NCI-H1105 treated with DMSO at 0.1 percent for 48 hours (cell line): ENCODE measurements at places on chromosomes 7 and 10.
A peak's percentile ranks its signal among the peaks of the same experiment; 100 is the strongest.

GRCh38 chr10:31381766-31382316 is 62.8 kb downstream of the ZEB1 start:
- no peak for DNase-seq

DNA sequence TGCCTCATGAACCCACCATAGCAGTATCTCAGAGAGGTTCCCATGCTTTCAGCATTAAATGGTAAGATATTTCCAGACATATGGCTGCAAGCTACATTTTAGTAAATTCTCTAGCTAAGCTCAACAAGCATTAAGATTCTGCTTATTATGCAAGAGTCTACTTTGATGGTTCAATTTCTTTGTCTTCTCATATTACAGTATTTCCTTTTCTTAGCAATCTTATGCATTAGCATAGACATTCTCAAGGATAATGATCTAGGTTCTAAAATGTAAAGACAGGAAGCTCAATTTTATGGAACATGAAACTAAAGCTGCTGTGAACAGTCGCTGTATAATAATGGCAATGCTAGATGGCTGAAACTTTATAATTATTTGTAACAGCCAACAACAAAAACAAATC is 39.2 kb downstream of the MEOX2 start:
- DNase-seq = no peak

DNA sequence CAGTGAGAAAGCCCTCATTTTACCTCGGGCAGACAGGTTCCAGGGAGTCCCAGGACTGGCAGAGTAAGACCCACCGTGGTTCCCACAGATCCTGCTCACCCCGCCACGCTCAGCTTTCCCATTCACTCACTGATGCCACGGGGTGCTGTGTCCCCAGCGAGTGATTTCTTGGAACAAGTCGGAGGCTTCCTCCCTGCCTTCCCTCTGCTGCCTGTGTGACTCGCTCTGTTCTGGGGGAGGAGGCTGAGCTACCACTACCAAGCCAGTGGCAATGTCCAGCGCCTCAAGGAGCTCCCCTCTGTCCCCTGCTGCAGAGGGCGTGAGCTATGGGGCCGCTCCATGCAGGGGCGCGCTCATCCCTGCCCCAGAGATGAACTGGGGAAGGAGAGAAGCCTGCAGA is 12.6 kb downstream of the IL15RA start:
- no peak for DNase-seq

DNA sequence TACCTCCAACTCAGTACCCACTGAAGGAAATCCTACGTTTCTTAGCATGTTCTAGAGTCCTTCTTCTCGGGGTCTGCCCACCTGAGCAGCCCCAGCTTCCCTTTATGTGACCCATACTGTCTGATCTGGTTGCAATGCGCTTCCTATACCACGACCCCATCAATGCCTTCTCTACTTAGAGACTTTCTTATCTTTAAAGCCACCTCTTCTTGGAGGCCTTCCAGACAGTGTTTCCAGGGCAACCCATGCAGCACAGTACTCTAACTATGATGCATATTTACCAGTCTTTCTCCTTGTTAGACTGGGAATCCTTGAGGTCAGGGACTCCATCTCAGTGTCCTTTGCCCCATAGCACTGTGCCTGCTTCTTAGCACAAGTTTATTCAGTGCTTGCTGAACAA is 54.5 kb upstream of the SLF2 start:
- no peak for DNase-seq

- DNase-seq = no peak
Measured at GRCh38 chr7:48035967-48036478, 680 bp downstream of the C7orf57 start.

DNA sequence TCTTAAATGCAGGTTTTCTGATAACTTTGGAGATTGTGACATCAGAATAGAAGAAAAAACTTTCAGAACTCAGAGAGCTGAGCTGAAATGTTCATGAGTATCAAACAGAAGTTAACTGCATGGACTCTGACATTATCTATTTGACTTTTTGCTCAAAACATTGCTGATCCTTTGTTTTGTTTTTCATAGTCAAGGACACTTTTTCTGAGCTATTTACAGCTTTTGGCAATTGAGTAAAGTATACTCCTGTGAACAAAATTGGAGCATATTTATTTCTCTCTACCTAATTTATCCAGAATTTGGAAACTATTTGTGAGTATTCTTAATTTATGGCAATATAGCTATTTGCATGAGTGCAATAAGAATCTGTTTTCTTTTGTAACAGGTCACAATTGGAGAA is 11.1 kb downstream of the KCP start:
- no peak for DNase-seq

DNA sequence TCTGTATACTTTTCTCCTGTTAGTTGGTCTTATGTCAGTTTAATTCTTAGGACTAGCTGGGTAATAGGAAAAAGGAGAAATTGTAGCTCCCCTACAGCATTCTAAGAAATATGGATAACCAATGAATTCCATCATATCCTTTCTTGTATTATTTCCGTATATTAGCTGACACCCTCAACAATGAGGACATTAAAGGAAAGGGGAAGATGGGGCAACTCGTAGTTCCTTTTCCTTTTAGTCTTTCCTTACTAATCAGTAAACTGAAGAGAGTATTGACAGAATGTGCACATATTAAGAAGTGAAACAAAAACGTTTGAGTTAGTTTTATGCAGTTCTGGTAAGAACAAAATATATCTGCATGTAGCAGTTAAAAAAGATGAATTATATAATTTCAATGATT is 35.1 kb upstream of the C10orf67 start:
- no peak for DNase-seq

GRCh38 chr7:21947946-21948345 is 2.2 kb upstream of the CDCA7L start:
- no peak for DNase-seq

DNA sequence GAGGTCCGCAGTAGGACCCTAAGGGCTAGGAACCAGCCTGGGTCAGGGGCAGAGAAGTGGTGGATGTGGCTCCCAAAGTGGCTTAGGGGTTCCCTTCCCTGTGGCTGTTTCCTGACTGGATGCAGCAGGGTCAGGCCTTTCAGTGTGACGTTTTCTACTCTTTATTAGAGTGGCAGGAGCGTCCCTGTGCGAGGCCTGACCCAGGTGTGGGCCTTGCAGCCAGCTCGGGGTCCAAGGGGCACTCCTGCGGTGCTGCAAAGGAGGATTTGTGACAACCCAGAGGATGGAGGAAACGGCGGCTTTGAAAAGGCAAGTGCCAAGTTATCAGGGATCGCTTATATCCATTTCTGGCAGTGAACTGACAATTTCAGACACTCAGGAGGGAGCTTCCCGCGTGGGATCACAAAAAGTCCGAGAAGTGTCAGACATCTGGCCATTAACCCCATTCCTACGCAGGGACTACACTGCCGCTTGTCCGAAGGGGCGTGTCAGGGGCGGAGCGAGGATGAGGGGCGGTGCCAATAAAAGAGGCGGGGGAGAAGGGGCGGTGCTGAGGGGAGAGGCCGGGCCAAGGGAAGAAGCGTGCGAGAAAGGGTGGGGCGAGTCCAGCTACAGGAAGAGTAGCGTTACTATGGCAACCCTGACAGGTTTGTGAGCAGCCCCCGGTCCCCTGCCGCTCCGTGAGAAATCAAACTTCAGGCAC is 98.8 kb upstream of the ZNF722 start:
- peak; percentile 64 for DNase-seq

- no peak for DNase-seq
Measured at GRCh38 chr7:141156407-141156806, 82.5 kb downstream of the TMEM178B start.

GRCh38 chr7:156999958-157000726 is 10.3 kb downstream of the MNX1 start:
- peak; percentile 18 for DNase-seq

- DNase-seq = no peak
Measured at GRCh38 chr10:116708391-116708821, 34.0 kb downstream of the HSPA12A start.

- no peak for DNase-seq
Measured at GRCh38 chr10:16519908-16520861, 1.5 kb downstream of the C1QL3 start.

DNA sequence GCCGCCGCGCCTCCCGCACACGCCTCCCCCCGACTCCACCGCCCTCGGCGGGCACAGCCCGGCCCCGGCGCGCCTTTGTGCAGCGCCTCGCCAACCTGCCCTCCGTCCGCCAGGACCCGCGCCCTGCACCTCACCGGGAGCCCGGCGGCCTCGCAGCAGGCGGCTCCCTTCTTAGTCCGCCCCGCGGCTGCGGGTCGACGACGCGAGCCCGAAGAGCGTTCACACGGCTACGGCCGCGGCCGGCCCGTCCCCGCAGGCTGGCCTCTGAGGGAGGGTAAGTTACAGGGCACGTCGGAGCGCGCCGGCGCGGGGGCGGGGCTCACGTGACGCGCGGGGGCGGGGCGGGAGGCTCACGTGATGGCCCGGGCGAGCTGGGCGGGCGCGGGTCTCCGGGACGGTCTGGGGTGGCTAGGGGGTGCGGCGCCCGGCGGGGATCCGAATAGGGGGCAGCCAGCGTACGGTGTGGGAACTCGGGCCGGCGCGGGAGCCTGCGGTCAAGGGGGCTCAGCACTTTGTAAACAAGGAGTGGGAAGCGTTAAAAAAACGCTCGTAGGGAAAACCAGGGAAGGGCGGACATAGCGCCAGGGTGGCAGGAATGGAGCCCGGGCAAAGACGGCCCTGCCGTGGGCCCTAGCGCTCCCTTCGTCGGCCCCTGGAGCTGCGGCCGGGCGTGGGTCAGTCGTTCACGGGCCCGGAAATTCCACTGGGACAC is at the start of gene ARHGAP12:
TSS of gene ARHGAP12 (minus strand) at position 283 of the 712 bp plus-strand sequence. CDS start 19,976 bp downstream, outside the sequence.
- DNase-seq = peak; percentile 49

DNA sequence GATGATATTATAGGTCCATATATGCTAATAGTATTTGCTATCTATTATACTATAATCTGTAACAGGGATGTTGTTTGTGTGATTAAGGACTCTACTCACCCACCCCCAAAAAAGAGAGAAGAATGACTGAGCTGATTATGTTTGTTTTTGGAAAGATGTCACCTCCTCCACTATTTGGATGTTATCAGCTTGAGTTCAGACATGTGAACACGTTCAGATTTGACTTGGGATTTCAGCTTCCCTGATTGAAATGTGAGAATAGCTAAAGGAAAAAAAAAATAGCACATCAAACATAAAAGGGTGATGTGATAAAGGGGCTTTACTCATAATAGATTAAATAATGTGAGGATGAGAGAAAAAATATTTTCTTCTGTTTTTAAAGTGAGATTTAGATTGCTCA is 81.2 kb downstream of the VTI1A start:
- no peak for DNase-seq

- no peak for DNase-seq
Measured at GRCh38 chr10:111085690-111086353, 9.0 kb downstream of the ADRA2A start.

GRCh38 chr7:20556091-20556490 is 59.4 kb upstream of the ABCB5 start:
- no peak for DNase-seq

- no peak for DNase-seq
Measured at GRCh38 chr7:141956084-141956483, 9.3 kb upstream of the CLEC5A start.

DNA sequence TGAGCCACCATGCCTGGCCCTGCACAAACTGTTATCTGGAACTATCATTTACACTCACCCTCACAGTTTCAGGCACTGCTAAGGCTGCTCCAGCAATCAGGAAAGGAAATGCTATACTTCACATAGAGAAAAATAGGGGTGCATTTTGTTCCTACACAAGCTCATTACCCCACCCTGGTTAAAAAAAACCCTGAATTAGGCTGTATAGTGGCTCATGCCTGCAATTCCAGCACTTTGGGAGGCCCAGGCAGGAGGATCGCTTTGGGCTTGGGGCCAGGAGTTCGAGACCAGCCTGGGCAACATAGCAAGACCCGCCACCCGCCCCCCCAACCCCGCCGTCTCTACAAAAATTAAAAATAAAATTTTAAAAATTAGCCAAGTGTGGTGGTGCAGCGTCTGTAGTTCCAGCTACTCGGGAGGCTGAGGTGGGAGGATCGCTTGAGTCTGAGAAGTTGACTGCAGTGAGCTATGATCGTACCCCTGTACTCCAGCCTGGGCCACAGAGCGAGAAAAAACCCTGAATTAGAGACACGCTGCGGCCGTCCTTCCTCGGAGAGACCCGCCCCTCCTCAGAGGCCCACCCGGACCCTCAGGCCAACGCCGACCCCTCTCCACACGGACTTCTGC is 539 bp downstream of the PTCD1 start:
- no peak for DNase-seq

DNA sequence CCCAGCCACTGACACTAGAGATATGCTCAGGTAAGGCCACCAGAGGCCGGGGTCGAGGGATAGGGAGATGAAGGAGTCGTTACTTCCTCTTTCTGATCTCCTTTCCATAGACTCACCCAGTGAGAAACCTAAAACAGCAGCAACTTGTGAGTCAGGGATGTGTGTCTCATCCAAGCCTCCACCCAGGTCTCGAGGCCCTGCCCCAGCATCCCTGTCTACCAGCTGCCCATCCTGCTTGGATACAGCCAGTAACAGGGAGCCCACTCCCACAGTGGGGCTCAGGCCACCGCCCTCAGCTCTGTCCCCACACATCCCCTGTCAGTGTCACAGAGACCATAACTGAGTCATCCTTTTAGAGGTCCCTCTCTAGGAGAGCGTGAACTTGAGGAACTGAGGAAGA is 49.6 kb upstream of the CHST15 start:
- DNase-seq = no peak

GRCh38 chr10:44427037-44427436 is 42.1 kb upstream of the CXCL12 start:
- no peak for DNase-seq

- no peak for DNase-seq
Measured at GRCh38 chr7:27434756-27435400, 192.3 kb downstream of the EVX1 start.

- DNase-seq = no peak
Measured at GRCh38 chr10:79273604-79274003, 73.7 kb upstream of the PPIF start.

- peak; percentile 28 for DNase-seq
Measured at GRCh38 chr10:125144693-125145623, 15.4 kb downstream of the CTBP2 start.

GRCh38 chr10:100970914-100971811 is 1.9 kb downstream of the SEMA4G start:
- DNase-seq = no peak

GRCh38 chr7:26305090-26305868 is 13.6 kb downstream of the SNX10 start:
- no peak for DNase-seq

DNA sequence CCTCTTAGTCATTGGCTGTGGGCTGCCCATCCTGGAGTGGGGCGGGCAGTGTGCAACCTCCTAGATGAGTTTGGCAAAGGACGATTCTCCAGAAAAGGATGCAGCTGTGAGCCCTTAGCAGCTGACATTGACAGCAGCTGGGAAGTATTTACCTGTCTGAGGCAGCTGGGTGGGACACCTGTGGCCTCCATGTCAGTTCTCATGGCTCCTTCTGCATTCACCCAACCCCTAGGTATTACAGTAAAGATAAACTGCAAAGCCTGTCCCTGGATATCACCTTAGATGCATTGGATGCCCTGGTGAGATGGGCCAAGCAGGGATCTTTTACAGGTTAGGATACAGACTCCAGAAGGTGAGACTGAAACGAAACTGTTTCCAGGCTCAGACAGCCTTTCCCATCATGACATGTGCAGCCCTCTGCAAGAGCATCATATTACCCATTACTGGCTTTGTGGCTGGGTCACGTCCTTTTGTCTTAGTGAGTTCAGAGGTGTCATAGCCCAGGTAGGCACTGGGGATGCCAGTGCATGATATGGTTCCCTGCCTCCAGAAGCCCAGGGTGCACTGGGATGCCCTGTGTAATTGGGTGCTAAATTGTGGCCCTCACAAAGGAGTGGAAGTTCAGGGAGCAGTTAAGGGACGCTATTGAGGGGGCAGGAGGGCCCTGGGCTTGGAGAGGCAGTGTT is 28.9 kb downstream of the MINDY4 start:
- no peak for DNase-seq

GRCh38 chr10:775245-776075 is 86.0 kb upstream of the DIP2C start:
- no peak for DNase-seq
